ENCODE measurements at places on chromosomes 16 and 17. TPM values are rescaled to one million over a fixed set of nuclear protein-coding genes. Genes with fewer than 3 reads are reported as not detected.

The SRCIN1 gene
- 0.40 TPM for total RNA-seq

The GP1BA gene
- not detected for total RNA-seq

The GCGR gene
- total RNA-seq = not detected

The RPTOR gene
- 54.1 TPM for total RNA-seq

The VPS35 gene
- total RNA-seq = 84.4 TPM
